ENCODE measurements at places on chromosomes 6 and 20.

GRCh38 chr6:89385156-89385667, 26.9 kb downstream of the RRAGD start:
- DNase-seq = no peak

DNA sequence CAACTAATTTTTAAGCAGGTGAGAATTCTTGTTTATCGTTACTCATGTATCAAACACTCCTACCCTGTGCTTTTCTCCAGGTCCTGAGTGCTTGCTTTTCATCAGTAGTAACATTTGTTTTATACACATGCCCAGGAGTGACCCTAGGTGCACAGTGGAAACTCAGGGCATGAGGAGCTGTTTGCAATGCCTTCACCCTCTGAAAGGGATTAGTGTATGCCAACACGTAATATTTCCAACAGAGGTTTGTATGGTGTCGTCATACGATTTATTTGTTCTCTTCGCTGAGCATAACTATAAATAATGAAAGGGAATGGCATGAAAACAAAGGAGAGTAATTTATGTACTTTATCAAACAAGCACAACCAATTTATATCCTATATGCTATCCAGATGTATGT, 537.4 kb upstream of the MMS22L start:
- DNase-seq = no peak

GRCh38 chr6:14781772-14782525, 463.9 kb upstream of the JARID2 start:
- DNase-seq = no peak

DNA sequence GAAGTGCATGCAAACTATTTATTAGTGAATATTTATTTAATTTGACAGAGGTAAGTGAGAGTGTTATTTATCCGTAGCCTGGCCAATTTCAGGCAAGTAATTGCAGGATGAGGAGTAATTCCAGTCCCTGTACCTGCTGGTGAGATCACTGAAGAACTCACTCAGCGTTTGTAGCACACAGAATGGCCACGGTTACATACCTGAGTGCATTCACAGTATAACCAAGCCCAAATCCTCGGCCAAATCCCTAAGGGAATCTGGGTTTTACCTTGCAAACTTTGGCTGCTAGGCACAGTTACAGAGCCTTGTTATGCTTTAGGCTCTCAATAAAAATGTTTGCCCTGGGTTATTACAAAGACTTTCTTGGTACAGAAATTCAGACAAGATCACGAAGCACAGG, 93.3 kb downstream of the KCNQ5 start:
- DNase-seq = no peak

DNA sequence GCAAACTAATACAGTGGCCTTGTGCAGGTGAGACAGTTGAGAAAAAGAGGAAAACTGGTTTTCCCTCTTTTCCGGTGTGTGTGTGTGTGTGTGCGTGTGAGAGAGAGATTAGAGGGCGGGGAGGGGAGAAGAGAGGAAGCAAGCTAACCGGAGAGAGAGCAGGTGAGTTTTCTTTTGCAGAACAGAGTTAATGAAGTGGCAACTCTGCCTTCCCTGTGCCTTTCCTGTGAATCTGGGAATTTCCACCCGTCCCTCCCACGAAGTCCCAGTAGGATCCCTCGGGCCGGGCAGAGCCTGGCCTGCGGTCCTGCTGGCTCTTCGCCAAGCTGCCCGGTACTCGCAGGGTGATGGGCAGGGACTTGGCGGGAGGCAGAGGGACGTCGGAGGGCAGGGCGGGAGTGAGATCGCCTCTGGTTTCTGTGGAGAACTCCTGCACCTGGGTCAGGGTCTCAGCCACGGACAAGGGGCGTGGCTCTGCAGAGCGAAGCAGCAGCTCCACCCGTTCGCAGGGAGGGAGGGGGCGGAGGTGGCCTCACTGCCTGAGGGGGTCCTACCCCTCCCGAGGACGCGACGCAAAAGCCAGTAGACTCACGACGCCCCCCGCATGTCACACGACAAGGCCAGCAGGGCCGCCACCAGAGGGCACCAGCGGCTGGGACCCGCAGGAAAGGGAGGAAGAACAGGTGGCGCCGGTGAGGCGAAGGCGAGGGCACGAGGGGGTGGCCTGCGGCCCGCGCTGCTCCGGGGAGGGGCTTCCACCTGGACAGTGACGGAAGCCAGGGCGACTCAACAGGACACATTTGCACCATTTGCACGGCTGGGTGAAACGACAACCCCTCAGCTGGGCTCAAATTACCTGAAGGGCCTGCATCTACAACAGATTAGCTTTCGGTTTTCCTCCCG, 51.2 kb upstream of the RNF182 start:
- DNase-seq = peak; percentile 47

- no peak for DNase-seq
Observed at GRCh38 chr6:28277746-28278145, 3.6 kb upstream of the PGBD1 start.

DNA sequence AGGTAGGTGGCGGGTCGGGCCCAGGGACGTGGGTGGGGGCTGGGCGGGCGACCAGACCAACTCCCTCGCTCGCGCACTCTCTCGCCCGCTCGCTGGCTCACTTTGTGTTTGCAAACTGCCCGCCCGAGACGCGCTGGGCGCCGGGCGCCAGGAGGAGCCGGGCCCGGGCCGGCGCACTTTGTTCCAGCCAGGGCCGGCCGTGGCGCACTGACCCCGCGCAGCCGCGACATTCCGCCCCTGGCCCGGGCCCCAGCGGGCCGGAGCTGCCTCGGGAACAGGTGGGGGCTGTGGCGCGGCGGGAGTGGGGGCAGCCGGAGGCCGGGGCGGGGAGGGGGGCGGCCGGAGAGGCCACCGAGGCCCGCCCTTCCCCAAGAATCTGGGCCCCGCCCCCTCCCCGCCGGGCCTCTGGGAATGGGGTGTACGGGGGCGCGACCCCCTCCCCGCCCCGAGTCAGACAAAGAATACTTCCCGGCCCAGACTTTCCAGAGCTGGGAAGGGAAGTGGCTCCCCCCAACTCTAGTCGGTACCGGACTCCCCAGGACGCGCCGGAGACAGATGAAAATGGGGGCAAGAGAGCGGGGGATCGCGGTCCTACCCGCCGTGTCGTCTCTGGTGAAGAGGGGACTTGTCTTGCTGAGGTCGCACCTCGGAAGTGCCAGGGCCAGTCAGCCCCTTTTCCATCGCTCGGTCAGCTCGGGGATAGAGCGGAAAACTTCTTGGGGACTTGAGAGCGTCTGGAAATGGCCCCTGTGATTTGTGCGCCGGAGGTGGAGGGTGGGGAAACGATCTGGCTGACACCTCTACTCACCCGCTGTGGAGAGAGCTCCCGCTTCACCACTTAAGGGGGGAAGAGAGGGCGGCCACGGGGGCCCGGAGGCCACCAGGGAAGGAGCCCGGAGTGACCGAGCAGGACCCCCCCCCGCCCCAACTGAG, 951 bp downstream of the FOXP4 start:
- peak; percentile 37 for DNase-seq

DNA sequence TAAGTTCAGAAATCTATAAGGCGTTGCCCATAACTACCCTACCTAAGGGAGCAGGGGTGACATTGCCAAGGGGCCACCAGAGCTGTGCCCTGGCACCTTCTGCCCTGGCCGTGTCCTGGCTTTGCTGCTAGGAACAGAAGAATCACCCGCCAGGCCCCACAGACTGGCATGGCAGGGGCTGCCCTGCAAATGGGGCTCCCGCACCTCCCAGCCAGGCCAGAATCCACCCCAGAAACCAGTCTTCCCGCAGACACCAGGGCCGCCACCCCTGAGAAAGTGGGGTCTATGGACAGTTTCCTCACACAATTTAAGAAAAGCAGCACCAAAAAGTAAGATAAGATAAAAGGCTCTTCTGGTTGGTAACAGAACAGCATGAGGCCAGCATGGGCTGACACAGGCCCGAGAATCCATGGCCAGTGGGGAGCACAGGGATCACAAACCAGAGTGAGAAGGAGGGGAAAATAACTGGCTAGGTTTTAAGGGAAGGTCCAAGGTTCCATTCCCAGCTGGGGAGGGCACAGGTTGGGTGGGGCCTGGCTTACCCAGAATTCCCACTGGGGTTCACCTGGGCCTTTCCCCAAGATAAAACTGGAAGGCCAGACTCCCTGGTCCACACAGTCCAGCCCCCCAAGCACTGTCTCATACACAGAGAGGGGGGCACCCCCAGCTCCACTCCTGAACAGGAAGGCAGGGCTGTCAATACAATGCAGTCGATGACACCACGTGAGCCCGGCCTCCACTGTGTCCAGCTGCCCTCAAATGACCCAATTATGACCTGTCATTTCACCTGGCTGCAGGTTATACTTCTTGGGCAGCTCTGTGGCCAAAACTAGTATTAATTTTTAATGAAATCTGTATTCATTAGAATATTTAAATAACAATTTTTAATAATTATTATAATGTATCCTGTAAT, 59.4 kb downstream of the PYGB start:
- no peak for DNase-seq

GRCh38 chr6:10526156-10526555, 5.0 kb downstream of the GCNT2 start:
- DNase-seq = no peak

DNA sequence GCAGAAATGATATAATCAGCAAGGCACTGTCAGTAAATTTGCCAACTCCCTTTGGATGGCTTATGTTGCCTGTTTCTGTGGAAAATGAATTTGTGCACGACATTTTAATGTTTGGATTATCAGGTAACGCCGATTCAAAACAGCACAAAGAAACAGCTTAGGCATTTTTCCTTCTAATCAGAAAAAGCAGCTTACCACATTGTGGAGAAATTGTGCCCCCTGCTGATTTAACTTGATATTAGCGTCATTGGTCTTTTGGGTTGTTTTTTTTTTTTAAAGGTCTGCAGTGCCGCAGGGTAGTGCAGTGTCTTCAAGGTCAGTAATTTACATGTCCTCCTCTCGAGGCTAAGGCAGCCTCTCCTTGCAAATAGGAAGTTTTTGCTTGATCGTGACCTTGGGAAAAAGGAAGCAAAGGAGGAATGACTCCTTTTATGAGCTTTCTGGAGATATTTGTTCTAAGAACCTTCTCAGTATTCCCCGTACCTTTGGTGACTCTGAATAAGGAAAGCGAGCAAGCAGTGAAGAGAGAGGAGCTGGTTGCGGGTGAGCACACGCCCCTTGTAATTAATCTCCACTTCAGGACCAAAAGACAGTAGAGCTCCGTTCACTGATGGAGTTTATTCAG, 79.1 kb downstream of the ELOVL4 start:
- no peak for DNase-seq

DNA sequence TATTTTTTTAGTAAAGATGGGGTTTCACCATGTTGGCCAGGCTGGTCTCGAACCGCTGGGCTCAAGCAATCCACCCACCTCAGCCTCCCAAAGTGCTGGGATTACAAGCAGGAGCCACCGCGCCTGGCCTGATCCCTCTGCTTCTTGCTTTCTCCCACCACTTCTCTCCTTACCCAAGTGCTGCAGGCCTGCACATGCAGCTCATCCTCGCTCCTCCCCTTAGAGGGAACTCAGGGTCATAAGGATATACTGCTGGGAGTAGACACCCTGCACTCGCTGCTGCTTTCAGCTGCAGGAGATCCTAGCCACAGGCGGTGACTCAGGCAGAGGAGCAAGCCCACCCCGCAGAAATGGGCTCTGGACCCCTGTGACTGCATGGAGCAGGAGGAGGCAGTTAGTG, 40.0 kb upstream of the FANCE start:
- DNase-seq = no peak

- DNase-seq = no peak
Observed at GRCh38 chr20:62631336-62632308, 10.7 kb upstream of the SLCO4A1 start.

- no peak for DNase-seq
Observed at GRCh38 chr20:25364879-25365699, 25.5 kb downstream of the ABHD12 start.

DNA sequence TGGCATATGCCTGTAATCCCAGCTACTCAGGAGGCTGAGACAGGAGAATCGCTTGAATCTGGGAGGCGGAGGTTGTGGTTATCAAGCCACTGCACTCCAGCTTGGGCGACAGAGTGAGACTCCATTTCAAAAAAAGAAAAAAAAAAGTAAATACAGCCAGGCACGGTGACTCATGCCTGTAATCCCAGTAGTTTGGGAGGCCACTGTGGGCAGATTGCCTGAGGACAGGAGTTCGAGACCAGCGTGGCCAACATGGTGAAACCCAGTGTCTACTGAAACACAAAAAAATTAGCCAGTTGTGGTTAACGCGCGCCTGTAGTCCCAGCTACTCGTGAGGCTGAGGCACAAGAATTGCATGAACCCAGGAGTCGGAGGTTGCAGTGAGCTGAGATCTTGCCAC, 1.5 kb upstream of the NINL start:
- no peak for DNase-seq

GRCh38 chr20:31922588-31922987, 29.3 kb downstream of the PDRG1 start:
- DNase-seq = no peak

DNA sequence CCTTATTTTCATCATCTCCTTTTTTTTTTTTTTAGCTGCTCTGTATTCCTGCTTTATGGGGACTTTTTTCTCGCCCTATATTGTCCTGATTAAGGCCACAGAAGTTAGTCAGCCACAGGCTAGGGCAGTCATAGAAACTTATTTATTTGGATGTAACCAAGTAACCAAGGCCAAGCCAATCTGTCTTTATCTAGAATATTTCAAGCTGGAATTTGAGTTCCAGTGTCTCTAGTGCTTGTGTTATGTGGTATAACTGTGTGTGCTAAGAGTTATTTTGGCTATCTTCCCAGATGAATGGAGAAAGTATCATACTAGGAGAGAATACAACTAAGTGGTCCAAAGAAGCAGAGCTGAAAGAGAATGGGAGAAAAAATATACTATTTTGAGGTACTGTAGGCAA, 751.5 kb downstream of the CBLN4 start:
- no peak for DNase-seq

- DNase-seq = peak; percentile 55
Observed at GRCh38 chr6:159691133-159691962, 1.7 kb downstream of the SOD2 start.

GRCh38 chr6:5950361-5950785, 56.4 kb downstream of the NRN1 start:
- DNase-seq = no peak

DNA sequence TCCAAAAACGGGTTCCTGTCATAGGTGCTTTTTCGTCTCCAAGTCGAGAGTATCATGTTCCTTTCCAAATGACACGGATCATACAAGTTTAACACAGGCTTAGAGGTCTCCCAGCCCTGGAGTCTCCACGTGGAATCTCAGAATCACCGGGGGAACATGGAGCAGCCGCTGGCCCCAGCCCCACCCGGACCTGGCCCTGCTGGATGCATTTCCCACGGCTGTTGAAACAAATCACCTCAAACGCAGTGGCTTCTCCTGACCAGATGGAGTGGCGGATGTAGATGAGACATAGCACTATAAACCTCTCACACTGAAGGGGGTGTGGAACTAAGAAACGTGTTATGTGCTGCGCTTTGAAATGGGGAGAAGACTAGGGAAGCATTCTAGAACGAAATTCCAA, 70.0 kb upstream of the FRMD1 start:
- DNase-seq = no peak

- DNase-seq = peak; percentile 77
Observed at GRCh38 chr6:13795041-13795750, 19.2 kb downstream of the MCUR1 start.
